Calu3 (cell line): ENCODE measurements at places on chromosomes 6 and 20.

GRCh38 chr6:148713921-148714320 is 32.9 kb upstream of the UST start:
- DNase-seq, result no peak

DNA sequence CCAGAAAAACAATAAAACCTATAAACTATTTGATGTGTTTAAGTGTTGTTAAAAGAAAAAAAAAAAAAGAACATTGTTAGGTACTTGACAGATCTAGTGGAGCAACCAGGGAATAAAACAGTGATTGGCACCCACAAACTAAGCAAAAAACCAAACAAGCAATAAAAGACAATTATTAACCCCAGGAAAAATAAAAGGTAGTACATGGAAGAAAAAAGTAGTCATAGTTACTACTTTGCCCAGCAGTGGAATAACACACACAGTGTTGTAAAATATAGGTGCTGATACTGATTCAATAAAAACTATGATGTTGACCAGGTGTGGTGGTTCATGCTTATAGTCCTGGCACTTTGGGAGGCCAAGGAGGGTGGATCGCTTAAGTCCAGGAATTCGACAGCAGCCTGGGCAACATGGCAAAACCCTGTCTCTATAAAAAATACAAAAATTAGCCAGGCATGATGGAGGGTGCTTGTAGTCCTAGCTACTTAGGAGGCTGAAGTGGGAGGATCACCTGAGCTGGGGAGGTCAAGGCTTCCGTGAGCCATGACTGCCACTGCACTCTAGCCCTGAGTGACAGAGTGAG is 43.9 kb downstream of the PIGU start:
- no peak for DNase-seq

- peak; percentile 73 for DNase-seq
These were observed 7.2 kb downstream of the HLA-G start for GRCh38 chr6:29834564-29835436.

- no peak for DNase-seq
These were observed 78.2 kb downstream of the PSMG4 start for GRCh38 chr6:3336859-3337515.

- peak; percentile 94 for DNase-seq
These were observed 15.3 kb upstream of the MMP9 start for GRCh38 chr20:45993197-45993951.

- no peak for DNase-seq
These were observed 115.2 kb upstream of the RUNX2 start for GRCh38 chr6:45212976-45213375.

GRCh38 chr6:121971931-121972335 is 427.5 kb upstream of the HSF2 start:
- no peak for DNase-seq

DNA sequence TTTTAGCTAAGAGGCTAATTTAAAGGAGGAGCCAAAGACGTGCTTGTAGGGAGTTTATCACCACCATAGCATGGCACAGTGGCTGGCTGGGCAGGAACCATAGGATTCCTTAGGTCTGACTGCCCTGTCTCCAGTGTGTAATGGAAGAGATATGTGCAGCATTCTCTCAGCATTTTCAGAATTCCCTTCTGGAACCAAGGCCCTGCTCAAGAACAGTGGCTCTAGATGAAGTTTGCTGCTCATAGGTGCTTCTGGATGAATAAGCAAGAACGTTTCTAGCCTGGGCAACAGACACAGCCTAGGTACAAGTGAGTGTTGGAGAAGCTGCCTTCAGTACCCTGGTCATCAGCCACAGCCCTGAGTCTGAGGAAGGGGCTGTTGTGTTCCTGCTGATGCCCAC is 69.1 kb downstream of the LCA5 start:
- no peak for DNase-seq

DNA sequence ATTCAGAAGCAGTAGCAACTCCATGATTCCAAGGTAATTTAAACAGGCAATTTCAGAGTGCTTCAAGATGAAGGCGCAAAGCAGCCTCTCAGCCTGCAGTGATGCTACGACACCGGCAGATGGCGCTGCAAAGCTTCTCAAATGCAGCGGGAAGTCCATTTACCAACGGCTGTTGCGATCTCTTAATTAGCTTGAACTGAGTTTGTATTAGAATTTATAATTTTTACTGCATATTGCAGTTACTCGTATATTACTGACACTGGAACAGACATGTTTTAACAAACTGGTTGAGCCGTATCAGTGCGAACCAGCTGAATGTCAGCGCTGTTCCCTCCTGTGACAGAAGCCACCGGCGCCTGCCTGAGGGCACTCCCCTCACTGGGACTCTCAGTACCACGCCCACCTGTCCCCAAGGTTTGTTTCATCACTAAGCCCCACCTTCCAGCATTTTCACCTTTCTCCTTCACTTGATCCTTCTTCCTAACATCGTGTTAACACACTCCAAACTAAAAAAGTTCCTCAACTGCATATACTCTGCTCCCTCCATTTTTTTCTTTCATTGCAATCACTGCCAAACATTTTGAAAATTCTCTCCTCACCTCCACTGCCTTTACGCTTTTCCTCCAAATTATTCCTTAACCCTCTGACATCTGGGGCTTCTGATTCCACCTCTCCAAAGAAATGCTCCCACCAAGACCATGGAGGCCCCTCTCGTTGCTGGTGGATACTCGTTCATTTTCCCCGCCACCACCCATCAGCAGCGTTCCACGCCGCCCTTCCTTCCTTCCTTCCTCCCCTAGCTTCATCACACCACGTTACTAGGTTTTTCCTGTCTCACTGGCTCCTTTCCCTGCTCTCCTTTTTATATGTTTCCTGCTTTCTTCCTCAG is 14.5 kb downstream of the GNL1 start:
- peak; percentile 80 for DNase-seq

DNA sequence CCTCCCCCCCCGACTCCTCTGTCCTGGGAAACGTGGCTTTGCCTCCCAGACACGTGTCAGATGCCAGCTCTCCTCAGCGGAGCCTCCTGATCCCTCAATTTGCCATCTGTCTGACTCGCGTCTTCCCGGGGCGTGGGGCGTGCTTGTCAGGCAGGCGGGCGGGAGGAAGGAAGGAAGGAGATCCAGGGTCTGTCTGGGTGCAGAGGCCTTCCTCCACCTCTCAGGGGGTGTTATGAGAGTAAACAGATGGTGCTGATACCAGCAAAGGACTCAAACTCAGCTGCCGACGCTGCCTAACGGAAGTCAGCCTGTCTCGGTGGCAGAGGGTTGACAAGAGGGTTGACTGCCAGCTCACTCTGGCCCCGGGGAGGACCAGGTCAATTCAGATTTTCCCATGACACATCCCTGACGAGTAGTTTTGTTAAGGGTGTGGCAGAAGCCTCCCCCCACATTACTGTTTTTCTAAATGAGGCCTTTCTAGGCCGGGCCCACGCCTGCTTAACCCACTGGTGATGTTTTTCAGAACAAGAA is 17.0 kb downstream of the UQCC2 start:
- DNase-seq, result no peak
